ENCODE measurements at places on chromosomes 1 and 21. TPM values are rescaled to one million over a fixed set of nuclear protein-coding genes. Genes with fewer than 3 reads are reported as not detected.
A peak's percentile ranks its signal among the peaks of the same experiment; 100 is the strongest.

Gene MTX1
- total RNA-seq, result 46.8 TPM

Gene CD1D
- not detected for total RNA-seq

Gene NCMAP
- 0.31 TPM for total RNA-seq

Gene LRRC71
- total RNA-seq, result not detected

- H3K4me3 ChIP-seq, result no peak overlapping the region
- no peak overlapping the region for H3K27ac ChIP-seq
- peaks cover 18% of the 10 kb centered on the region for H3K36me3 ChIP-seq
- no peaks in the 10 kb centered on the region for H3K4me1 ChIP-seq
Observed at GRCh38 chr1:33322870-33323585, 2.1 kb upstream of the A3GALT2 start.

- no peak for DNase-seq
- no peak overlapping the region for H3K4me3 ChIP-seq
- H3K27ac ChIP-seq, result no peak overlapping the region
Observed at GRCh38 chr21:45304945-45305344, 17.2 kb upstream of the POFUT2 start.

GRCh38 chr1:7379441-7379971 is 391.6 kb upstream of the VAMP3 start:
- DNase-seq, result no peak
- H3K4me3 ChIP-seq, result no peak overlapping the region
- H3K27ac ChIP-seq, result no peak overlapping the region
- H3K27me3 ChIP-seq, result peaks cover 5% of the 10 kb centered on the region
- H3K4me1 ChIP-seq, result no peaks in the 10 kb centered on the region

DNA sequence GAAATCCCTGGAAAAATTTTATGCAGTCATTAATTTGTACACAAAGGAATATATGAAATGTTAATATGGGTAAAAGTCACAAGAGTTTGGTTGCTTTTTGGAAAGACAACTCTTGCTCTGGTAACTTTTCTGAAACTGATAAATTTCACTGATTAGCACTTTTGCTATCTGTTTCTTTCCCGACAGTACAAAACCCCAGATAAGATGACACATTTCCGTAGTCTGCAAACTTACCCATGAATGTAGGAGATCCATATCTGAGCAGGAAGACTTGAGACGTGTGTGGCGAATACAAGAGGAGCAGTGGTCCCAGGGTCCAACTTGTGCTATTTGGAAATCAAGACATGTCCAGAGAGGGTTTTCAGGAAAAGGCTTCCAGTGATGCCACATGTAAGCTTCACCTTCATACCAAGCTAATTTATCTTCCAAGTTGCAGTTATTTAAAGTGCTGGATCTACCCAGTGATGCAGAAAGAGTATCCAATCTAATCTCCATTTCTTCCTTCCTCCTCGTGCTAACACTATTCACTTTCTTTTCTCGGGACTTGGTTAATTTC is 35.9 kb upstream of the SAMSN1 start:
- H3K36me3 ChIP-seq, result no peaks in the 10 kb centered on the region
- peak overlapping the region; percentile 20 for H3K4me3 ChIP-seq
- DNase-seq, result no peak
- H3K27ac ChIP-seq, result no peak overlapping the region

DNA sequence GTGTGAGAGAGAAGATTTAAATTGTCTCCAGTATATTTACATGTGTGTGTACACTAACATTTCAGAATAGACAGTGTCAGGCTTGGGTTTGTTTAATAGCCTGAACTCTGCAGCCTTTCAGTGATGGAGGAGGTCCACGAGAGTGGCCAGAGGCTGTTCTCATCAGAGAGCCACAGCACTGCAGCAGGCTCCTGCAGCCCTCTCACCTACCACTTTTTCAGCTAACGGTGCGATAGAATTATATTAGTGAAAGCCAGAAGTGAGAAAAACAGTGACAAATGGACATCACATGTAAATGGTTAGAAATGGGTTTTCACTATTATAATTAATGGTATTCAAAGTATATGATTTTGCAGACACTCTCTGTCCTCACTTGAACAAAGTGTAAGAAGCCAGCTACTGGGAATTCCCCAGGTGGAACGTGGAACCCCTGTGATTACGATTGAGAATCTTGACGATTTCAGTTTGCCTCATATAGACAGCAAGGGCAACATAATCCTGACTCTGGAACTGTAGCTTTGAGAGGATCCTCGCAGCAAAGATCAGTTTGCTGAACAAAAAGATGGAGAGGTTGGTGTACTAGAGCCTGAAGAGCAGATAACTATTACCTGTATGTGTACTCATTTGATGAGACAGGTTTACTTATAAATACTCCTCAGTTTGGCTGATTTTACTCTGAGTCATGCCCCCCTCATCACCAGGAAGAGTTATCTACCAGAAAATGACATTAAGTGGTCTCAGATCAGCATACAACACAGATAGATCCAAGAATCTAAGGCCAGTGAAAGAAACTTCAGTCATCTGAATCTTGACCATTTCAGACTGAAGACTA is 31.4 kb downstream of the IFI16 start:
- peak; percentile 51 for DNase-seq
- H3K27ac ChIP-seq, result peak overlapping the region; percentile 76
- H3K36me3 ChIP-seq, result peaks cover 70% of the 10 kb centered on the region
- H3K4me1 ChIP-seq, result peaks cover 55% of the 10 kb centered on the region
- H3K4me3 ChIP-seq, result no peak overlapping the region

DNA sequence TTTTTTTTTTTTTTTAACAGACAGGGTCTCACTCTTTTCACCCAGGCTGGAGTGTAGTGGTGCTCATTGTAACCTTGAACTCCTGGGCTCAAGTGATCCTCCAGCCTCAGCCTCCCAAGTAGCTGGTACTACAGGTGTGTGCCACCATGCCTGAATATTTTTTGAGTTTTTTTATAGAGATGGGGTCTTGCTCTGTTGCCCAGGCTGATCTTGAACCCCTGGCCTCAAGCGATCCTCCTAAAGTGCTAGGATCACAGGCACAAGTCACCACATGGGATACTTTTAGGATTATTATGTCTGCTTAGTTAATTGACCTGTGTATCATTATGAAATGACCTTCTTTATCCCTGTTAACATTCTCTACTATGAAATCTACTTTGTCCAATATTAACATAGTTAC is 38.0 kb downstream of the RASSF5 start:
- peaks cover 19% of the 10 kb centered on the region for H3K4me1 ChIP-seq
- H3K36me3 ChIP-seq, result no peaks in the 10 kb centered on the region
- H3K27ac ChIP-seq, result peak overlapping the region; percentile 70
- DNase-seq, result no peak
- no peak overlapping the region for H3K4me3 ChIP-seq

DNA sequence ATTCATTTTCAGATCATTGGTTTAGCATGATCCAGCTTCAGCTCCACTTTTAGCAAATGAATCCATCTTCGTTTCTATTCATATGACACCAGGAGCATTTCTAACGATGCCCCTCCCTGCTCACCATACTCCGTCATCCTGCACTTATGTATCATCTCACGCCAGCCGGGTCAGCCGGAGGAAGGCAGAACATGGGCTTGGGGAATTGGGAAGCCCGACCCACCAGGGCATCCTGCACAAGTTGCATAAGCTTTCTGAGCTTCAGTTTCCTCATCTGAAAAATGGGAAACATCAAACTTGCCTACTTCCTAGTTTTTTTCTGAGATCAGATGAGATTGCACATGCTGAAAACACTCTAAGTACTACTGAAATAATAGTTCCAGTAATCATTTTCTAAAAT is 194.7 kb downstream of the AK5 start:
- H3K27ac ChIP-seq, result no peak overlapping the region
- no peak overlapping the region for H3K4me3 ChIP-seq
- H3K4me1 ChIP-seq, result peaks cover 13% of the 10 kb centered on the region

- no peak overlapping the region for H3K4me3 ChIP-seq
- no peak for DNase-seq
- H3K36me3 ChIP-seq, result no peaks in the 10 kb centered on the region
- no peak overlapping the region for H3K27ac ChIP-seq
Observed at GRCh38 chr1:177925006-177925405, 44.9 kb downstream of the SEC16B start.

GRCh38 chr1:247716546-247716945 is at the start of gene OR6F1:
Gene OR6F1, minus strand, starts transcription at chr1:247716646. Its CDS starts 3,891 bp downstream, at chr1:247712755.
- no peak within 1 kb of the TSS for H3K27ac ChIP-seq
- DNase-seq, result no peak
- no peaks in the 10 kb centered on the region for H3K4me1 ChIP-seq
- no peaks in the 10 kb centered on the region for H3K36me3 ChIP-seq
- H3K27me3 ChIP-seq, result peaks cover 3% of the 10 kb centered on the region

DNA sequence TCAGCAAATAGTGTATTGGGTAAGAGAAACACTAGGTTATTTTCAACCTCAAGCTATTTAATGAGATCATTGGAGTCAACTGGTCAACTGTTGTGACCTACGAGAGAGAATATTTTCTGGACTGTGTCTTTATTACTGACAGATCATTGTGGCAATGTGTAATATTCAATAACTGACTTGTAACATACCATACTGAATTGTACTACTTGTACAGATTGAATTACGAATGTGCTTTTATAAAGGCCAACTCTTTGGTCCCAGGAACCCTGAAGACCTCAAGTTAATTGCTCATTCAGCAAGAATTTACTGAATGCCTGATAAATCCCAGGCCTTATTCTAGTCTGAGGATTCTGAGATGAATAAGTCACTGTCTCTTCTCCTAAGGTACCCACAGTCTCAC is 56.1 kb upstream of the CAMK1G start:
- no peak overlapping the region for H3K4me3 ChIP-seq
- no peak overlapping the region for H3K27ac ChIP-seq
- H3K27me3 ChIP-seq, result peaks cover 17% of the 10 kb centered on the region
- no peaks in the 10 kb centered on the region for H3K4me1 ChIP-seq

- no peak overlapping the region for H3K27ac ChIP-seq
- DNase-seq, result no peak
- H3K4me1 ChIP-seq, result no peaks in the 10 kb centered on the region
- H3K36me3 ChIP-seq, result no peaks in the 10 kb centered on the region
- no peak overlapping the region for H3K4me3 ChIP-seq
Observed at GRCh38 chr1:3056641-3057040, 12.4 kb upstream of the PRDM16 start.

GRCh38 chr1:36879613-36880012 is 154.7 kb downstream of the GRIK3 start:
- no peaks in the 10 kb centered on the region for H3K36me3 ChIP-seq
- no peak overlapping the region for H3K27ac ChIP-seq
- no peak for DNase-seq
- H3K4me1 ChIP-seq, result no peaks in the 10 kb centered on the region

DNA sequence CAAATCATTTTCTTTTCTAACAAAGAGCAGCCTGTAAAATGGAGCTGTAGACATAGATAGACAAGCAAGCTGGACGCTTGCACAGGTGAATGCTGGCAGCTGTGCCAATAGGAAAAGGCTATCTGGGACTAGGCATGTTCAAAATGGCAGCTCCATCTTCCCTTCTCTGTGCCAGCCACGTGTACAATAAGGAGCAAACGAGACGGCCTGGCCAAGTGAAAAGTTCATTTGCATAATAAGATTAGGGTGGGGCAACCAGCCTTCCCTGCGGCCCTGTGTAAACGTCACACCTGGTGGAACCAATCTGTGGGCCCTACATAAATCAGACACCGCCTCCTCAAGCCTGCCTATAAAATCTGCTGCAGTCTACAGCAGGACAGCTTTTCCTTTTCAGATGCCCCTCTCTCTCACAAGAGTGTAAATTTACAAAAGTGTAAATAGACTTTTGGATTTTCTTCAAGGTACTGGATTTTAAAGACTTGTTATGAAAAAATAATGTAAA is 16.6 kb upstream of the EDEM3 start:
- H3K27me3 ChIP-seq, result no peaks in the 10 kb centered on the region
- no peak overlapping the region for H3K27ac ChIP-seq
- no peak overlapping the region for H3K4me3 ChIP-seq
- no peaks in the 10 kb centered on the region for H3K36me3 ChIP-seq
- H3K4me1 ChIP-seq, result no peaks in the 10 kb centered on the region

GRCh38 chr1:226325178-226325577 is 16.2 kb upstream of the LIN9 start:
- DNase-seq, result no peak
- H3K4me3 ChIP-seq, result no peak overlapping the region
- no peak overlapping the region for H3K27ac ChIP-seq
- no peaks in the 10 kb centered on the region for H3K4me1 ChIP-seq
- H3K27me3 ChIP-seq, result peaks cover 11% of the 10 kb centered on the region
- H3K36me3 ChIP-seq, result no peaks in the 10 kb centered on the region

GRCh38 chr1:50126927-50127715 is 18.4 kb downstream of the ELAVL4 start:
- DNase-seq, result no peak
- H3K4me3 ChIP-seq, result no peak overlapping the region
- H3K27me3 ChIP-seq, result peaks cover 14% of the 10 kb centered on the region
- H3K4me1 ChIP-seq, result no peaks in the 10 kb centered on the region
- H3K27ac ChIP-seq, result no peak overlapping the region

DNA sequence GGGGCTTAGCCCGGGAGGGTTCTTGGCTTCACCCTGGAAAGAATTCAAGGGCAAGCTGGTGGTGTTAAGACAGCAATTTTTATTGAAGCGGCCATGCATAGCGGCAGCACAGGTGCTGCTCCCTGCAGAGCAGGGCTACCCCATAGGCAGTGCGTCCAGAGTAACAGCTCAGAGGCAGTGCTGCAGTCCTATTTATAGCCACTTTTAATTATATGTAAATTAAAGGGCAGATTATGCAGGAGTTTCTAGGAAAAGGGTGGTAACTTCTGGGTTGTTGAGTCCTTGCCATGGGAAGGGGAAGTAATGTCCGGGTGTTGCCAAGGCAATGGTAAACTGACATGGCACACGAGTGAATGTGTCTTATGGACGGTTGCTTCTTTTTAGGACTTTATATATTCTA is 57.0 kb downstream of the VPS26C start:
- no peak overlapping the region for H3K27ac ChIP-seq
- DNase-seq, result no peak
- H3K4me3 ChIP-seq, result no peak overlapping the region
- H3K36me3 ChIP-seq, result peaks cover 2% of the 10 kb centered on the region

GRCh38 chr1:206715120-206715519 is 30.4 kb downstream of the MAPKAPK2 start:
- H3K4me1 ChIP-seq, result peaks cover 74% of the 10 kb centered on the region
- DNase-seq, result no peak
- no peak overlapping the region for H3K4me3 ChIP-seq

DNA sequence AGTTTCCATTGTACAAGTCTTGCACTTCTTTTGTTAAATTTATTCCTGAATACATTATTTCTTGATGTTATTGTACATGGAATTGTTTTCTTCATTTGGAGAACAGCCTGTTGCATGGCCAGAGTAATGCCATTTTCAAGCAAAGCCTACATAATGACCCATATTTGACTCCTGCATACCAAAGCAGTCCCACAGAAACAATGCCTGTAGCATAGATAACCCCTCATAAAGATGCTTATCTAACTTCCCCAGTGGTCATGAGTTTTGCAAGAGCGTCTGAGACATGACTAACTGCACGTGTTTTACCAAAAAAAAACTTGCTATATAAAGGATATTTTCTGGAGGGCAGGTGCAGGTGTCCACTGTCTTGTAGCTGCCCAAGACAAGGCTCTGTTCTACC is 30.3 kb upstream of the RLF start:
- H3K4me1 ChIP-seq, result no peaks in the 10 kb centered on the region
- no peak overlapping the region for H3K4me3 ChIP-seq
- H3K36me3 ChIP-seq, result no peaks in the 10 kb centered on the region
- peaks cover 7% of the 10 kb centered on the region for H3K27me3 ChIP-seq
